ENCODE measurements at places on chromosomes 16 and 17. TPM values are rescaled to one million over a fixed set of nuclear protein-coding genes. Genes with fewer than 3 reads are reported as not detected.
A peak's percentile ranks its signal among the peaks of the same experiment; 100 is the strongest.

CDT1 gene
- 1.0 TPM for total RNA-seq

SLC52A1 gene
- total RNA-seq, result not detected

GSPT1 gene
- 87.5 TPM for total RNA-seq

CLEC10A gene
- 13.4 TPM for total RNA-seq

FBXO39 gene
- 0.12 TPM for total RNA-seq

ZNF174 gene
- total RNA-seq, result 8.6 TPM

TMEM100 gene
- 18.3 TPM for total RNA-seq

ITGB4 gene
- 26.9 TPM for total RNA-seq

TBX21 gene
- total RNA-seq, result 0.80 TPM

- DNase-seq, result no peak
Measured at GRCh38 chr16:82900559-82900958, 273.8 kb downstream of the CDH13 start.

DNA sequence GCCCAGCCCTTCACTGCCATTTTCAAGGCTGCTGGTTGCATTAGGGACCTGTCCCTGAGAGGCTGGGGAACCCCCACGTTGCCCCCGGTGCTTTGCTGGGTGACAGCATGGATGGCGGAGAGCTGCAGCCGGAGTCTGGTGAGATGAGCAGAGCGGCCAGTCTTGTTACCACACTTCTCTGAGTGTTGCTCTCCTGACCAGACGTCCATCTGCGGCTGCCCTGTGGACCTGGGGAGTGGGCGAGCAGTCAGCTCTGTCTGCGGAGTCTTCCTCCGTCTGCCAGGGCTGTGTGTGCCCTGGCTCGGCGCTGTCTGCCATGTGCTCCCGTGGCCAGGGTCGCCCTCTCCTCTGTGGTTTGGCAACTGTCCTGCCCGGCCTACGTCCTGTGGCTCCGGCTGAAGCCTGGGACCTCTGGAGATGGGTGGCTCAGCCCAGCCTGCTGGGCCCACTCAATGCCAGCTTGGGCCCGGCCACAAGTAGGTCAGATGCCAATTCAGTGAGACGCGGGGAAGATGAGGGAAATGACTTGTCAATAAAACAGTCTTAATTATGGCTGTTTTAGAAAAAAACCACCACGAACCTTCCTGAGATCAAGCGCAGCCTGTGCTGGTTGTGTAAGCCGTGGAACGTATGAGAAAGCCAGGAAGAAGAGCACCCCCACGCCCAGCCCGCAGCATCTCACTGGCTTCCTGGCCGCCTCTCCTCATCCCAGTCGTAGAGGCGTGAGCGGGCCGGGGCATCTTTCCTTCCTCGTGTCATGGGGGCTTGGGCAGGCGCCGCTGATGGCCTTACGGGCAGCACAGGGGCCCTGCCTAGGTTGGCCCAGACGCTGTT lies 7.9 kb downstream of the KCTD5 start:
- peak; percentile 25 for DNase-seq

- DNase-seq, result no peak
Measured at GRCh38 chr16:9195287-9195686, 103.8 kb downstream of the HAPSTR1 start.

- no peak for DNase-seq
Measured at GRCh38 chr16:23520500-23520899, 10.2 kb upstream of the GGA2 start.

- DNase-seq, result no peak
Measured at GRCh38 chr17:39666231-39666600, 1.1 kb downstream of the TCAP start.

GRCh38 chr16:85282842-85283241 lies 170.6 kb upstream of the CIBAR2 start:
- DNase-seq, result no peak

GRCh38 chr16:57999971-58000705 lies at the start of gene ZNF319:
ZNF319 (minus strand) TSS chr16:58000672; CDS start chr16:57998265, 2,407 bp downstream.
- DNase-seq, result peak; percentile 30

DNA sequence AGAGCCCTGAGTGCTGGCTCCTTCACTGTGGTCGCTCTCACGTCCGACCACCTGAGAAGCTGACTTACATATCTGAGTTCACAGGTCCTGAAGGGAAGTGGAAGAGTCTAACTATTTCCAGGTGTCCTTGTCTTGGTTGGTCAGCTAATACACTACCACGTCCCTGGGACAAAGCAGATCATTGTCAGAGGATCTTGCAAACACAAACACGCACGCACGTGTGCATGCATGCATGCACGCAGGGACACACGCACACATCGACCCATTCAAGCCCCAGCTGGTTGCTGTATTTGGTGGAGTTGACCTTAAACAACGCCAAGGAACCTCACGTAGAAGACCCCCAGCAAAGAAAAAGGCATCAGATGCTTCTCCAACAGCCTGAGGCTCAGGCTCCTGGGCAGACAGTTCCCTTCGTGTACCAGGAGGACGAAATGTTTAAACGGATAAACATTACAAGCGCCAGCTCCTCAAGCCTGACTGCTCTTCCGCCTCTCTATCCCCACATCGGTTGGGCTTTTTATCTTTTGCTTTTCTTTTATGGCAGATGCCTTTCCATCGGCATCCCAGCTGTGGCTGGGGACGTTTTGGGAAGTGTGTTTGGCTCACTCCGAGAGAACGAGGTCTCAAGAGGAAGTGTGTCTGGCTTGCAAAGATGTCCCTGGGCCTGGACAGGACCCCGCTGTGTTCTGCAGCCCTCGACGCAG lies 95.8 kb downstream of the TBC1D16 start:
- peak; percentile 2 for DNase-seq

- DNase-seq, result peak; percentile 31
Measured at GRCh38 chr16:50152351-50152806, 727 bp upstream of the TENT4B start.

DNA sequence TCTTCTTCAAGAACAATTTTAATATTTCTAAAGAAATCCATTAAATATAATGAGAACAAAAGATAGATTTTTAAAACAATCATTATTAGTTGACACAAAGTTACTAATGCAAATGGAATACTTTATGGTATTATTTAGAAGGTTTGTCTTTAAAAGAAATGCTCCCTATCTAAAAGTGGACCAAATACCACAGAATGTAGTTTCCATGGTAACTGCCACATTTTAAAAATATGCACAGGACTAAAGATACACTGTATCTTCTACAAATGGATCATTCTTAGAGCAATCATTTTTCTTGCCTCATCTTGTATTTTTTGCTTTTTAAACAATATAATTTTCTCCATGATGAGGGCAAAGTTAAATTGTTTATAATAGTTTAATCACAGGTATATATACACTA lies 296.0 kb downstream of the CEP112 start:
- DNase-seq, result no peak
